ENCODE measurements at places on chromosomes 6 and 20.

DNA sequence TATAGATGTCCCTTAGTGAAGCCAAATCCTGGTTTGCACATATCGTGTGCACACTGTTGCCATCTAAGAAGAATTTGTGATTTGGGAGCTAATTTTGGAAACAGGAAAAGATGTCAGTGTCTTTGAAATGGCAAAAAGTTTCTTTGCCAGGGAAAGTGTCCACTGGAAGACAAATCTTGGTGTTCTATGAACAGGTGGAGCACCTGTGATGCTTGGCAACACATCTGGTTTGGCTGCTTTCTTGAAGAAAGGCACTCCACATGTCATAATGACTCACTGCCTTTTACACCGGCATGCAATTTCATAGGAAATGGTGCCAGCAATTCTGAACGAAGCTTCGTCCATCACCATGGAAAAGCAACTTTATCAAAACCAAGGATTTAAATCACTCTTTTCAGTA, 1040.0 kb upstream of the MAP3K7 start:
- no peak for DNase-seq

GRCh38 chr6:98877250-98877649, 42.9 kb downstream of the POU3F2 start:
- no peak for DNase-seq

DNA sequence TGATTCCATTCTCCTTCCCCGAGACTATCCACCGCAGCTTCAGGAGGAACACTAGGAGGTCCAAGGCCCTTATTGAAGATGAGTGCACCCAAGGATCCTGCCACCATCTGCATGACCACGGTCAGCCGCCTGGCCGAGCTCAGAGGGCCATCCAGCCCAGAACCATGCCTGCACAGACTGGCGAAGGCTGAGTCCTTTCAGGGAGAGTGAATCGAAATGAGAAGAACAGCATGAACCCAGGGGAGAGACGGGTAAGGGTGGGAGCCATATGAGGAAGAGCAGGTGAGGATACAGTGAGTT, 26.3 kb downstream of the SERPINB6 start:
- no peak for DNase-seq

DNA sequence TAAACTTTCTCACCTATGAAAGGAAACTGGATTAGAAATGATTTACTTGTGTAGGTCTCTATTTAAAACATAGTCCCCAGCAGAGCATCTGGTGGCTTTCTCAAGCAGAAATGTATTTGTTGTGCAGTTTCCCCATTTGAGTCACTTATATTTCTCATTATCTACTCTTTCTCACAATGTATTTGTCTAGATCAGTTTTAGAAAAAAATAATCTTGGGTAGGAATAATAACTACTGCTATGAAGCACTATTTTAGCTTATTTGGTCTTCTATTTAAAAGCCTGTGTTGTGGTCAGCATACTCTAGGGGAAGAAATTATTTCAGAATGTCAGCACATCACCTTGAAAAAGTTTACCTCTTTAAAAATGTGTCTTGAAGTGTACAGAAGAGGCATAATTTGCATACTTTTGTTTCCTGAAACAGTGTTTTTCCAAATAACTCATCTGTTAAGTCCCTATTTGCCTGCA, 60.9 kb upstream of the PRL start:
- no peak for DNase-seq

All from stimulated activated CD4-positive, alpha-beta T cell treated with anti-CD3 and anti-CD28 coated beads, TNF-alpha, amount 100 ng/mL, for 1 hour (primary cell).